Cardiac muscle cell (in vitro differentiated cells and primary cell): ENCODE measurements at places on chromosomes 7 and 10.

DNA sequence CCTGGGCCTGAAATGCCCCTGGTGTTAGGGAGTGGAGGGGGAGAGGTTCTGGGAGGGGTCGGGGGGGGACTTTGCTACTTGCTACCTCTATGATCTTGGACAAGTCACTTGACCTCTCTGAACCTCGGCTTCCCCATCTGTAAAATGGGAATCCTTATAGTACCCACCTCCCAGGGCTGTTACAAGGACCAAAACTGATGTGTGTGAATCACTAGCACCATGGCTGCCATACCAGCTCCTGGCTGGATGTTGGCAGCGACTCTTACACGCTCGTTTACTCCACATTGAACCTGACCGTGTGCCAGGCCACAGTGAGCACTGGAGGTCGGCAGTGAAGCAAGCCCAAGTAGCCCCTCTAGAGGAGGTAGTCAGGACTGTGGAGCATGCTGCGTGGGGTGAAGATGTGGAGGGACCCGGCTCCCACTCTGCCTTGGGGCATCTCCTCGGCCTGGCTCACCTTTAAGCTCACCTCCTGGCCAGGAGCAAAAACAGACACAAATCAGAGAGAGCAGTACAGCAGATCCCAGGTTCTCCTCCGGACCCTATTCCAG, 28.9 kb downstream of the PPIF start:
- DNase-seq, result no peak

GRCh38 chr7:601595-602340, 82.1 kb upstream of the PDGFA start:
- no peak for DNase-seq

- DNase-seq, result no peak
Observed at GRCh38 chr10:85598646-85599045, 767.9 kb downstream of the GRID1 start.

DNA sequence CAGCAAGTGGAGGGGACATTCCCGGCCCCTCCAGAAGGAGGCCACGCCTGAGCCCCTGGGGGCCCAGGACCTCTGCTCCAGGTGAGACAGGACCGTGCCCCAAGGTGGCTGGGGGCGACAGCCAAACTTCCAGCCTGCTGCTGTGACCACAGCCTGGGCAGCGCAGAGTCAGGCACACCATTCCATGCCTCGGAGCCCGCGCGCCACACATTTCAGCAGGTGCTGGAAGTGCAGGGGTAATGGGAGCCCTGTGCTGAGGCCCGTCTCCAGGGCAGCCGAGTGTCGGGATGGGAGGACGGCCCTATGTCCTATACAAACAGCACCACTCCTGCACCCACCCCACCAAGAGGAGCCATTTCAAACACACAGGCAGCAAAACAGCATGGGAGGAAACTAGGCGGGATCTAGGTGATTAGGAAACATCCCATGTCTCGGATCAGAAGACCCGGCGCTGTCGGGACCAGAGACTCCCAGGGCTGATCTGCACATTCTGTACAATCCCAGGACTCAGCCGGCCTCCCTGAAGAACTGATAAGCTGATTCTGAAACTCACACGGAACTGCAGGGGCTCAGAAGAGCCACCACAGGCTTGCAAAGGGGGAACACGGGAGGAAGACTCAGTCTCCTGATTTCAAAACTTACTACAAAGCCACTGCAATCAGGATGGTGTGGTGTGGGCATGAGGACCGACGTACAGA, 272.3 kb downstream of the ELFN1 start:
- DNase-seq, result no peak

DNA sequence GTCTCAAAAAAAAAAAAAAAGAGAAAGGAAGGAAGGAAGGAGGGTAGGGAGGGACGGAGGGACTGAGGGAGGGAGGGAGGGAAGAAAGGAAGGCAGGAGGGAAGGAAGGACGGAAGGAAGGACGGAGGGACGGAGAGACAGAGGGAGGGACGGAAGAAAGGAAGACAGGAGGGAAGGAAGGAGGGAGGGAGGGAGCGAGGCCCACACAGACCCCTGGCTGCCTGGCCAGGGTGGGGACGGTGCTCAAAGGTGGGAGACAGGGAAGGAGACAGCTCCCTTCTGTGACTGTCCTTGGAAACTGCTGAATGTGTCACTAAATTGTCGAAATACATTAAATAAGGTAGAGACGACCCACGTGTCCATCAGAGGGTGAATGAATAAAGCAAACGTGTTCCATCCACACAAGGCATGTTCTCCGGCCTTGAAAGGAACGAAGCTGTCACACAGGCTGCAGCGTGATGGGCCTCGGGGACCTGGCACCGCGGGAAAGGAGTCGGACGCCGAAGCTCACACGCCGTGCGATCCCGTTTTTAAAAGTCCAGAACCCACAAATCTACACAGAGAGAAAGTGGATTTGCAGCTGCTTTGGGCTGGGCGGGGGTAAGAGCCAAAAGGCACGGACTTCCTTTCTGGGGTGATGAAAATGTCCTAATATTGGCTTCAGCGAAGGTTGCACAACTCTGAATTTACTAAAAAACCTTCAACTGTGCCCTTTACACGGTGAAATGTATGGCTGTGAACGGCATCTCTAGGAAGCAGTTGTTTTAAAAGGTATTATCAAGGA, 23.3 kb downstream of the ADAP1 start:
- no peak for DNase-seq

GRCh38 chr10:99539820-99540219, 7.1 kb downstream of the NKX2-3 start:
- no peak for DNase-seq

- no peak for DNase-seq
Observed at GRCh38 chr10:124020981-124021815, 72.2 kb downstream of the CHST15 start.

- no peak for DNase-seq
Observed at GRCh38 chr7:147711447-147711846, 879.1 kb upstream of the C7orf33 start.

GRCh38 chr7:101017064-101017777, 2.7 kb upstream of the MUC17 start:
- peak; percentile 42 for DNase-seq

DNA sequence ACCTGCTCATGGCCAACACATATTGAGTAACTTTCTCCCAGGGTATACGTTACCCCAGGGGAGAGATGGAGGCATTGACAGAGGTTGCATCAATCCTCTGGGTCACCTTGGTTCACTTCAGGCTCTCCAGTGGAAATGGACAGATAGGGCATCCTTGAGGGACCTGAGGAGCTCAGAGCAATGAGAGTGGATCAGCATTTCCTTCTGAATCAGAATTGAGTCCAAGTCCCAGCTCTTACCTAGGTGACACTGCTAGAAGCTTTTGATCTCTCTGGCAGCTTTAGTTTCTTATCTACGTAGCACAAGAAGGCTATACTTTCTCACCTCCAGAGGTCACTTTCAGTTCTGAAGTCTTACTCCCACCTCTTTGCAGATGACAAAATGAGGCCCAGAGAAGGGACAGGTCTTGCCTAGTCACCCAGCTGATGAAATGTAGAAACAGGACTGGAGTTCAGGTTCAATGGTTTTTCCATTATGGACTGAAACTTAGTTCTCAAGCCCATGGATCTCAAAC, 35.2 kb downstream of the PANK1 start:
- no peak for DNase-seq

DNA sequence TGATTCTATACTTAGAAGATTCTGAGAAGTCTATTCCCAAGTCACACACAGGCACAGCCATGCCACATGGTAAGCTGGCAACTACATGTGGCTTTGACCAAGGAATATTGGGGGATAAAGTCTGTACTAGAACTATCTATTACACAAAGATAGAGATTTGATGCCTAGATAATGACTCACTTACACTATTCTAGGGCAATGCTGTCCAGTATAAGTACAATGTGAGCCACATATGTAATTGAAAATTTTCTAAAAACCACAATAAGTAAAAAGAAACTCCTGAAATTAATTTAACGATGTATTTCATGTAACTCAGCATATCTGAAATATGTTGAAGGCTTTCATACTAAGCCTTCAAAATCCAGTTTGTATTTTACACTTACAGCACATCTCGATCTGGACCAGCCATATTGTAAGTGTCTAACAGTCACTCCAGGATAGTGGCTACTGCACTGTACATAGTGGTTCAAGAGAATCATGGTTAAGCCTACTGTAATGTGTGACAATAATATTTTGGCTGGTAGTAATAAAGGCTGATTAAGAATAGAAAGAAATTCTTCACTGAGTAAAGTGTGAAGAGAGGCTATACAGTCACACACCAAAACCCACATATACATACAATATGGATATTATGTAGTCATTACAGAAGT, 62.8 kb downstream of the RTKN2 start:
- DNase-seq, result no peak

GRCh38 chr10:22713853-22714478, 412 bp downstream of the PIP4K2A start:
- DNase-seq, result peak; percentile 38

DNA sequence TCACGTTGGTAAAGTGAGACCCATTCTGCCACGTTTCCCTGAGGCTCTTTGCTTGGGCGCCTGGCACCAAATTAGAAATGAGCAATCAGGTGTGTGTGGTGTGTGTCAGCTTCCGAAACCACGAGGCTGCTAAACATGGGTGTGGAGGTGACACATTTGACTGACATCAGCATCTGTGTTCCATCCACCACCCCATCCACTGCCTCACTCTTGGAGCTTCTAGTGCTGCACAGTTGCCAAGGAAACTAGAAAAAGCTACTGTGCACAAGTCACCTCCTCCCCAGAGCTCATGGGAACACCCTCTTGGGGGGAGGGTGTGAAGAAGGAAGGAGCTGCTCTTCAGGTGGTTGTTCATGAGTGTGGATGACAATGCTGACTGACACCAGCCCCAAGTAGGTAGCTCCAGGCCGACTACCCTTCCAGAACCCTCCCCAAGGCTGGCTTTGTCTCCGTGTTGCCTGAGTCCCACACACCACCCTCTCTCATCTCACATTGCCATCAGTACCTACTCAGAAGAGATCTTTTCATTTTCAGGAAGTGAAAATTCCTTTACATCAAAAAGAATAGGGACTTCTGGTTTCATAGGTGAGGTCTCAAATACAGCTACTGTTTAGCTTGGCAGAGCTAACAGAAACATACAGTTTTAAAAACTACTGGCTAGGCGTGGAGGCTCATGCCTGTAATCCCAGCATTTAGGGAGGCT, 152.2 kb downstream of the TMEM178B start:
- no peak for DNase-seq

DNA sequence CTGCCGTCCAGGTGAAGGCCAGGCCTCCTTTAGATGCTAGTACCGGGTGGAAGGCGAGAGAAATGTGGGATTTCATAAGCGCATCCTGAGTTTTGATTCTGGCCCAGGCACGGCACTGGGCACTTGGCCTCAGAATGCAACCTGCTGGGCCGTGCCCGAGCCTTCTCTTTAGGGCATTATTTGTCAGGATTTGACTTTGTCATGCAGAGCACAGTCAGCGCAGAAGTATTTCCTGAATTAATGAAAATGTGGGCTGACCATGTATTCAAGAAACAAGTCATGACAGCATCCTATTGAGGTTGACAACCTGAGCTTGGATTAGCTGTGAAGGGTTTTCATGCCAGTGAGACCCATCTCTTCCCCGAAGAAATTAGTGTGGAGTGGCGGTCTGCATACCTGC, 34.4 kb downstream of the RCC1L start:
- DNase-seq, result no peak

DNA sequence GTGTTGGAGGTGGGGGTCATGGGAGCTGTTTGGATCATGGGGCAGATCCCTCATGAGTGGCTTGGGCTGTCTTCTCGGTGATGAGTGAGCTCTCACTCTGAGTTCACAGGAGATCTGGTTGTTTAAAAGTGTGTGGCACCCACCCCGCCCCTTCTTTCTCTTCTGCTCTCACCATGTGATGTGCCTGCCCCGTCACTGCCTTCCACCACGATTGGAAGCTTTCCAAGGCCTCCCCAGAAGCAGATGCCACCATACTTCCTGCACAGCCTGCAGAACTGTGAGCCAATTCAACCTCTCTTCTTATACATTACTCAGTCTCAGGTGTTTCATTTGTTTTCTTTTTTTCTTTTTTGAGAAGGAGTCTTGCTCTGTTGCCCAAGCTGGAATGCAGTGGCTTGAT, 170.0 kb downstream of the PTPN20 start:
- DNase-seq, result no peak

DNA sequence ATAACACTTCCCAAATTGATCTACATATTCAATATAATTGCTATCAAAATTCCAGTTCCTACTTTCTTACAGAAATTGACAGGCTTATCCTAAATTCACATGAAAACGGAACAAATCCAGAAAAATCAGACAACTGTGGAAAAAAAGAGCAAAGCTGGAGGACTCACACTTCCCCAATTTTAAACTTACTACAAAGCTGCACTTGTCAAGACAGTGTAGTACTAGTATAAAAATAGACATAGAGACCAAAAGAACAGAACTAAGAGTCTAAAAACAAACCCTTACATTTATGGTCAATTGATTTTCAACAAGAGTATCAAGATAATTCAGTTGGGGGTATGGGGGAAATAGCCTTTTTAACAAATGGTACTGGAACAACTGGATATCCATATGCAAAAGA, 27.5 kb downstream of the LMBR1 start:
- no peak for DNase-seq

DNA sequence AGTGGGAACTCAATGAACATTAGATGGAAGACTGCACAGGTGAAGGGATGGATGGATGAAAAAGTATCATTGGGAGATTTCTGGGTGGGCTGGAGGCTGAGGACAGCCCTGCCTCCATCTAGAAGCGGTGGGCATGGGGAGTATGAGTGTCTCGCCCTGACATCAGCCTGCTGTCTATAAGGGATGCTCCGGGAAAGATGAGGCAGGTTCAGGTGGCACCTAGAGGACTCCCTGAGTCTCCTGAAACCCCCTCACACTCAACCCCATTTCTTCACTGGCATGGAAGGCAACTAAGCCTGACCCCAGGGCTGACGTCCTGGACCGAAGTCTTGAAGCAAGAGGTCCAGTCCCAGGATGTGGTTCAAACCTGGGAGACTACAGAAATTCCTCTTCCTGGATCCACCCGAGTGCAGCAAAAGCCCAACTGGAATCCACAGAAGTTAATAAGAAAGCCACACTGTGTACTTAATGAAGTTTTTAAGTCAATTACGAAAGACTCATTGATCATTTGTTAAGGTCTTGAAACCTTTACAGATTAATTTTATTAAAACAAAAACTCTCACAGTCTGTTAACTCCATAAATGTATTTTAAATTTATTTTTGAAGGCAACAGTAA, 238.8 kb downstream of the EMX2 start:
- no peak for DNase-seq

DNA sequence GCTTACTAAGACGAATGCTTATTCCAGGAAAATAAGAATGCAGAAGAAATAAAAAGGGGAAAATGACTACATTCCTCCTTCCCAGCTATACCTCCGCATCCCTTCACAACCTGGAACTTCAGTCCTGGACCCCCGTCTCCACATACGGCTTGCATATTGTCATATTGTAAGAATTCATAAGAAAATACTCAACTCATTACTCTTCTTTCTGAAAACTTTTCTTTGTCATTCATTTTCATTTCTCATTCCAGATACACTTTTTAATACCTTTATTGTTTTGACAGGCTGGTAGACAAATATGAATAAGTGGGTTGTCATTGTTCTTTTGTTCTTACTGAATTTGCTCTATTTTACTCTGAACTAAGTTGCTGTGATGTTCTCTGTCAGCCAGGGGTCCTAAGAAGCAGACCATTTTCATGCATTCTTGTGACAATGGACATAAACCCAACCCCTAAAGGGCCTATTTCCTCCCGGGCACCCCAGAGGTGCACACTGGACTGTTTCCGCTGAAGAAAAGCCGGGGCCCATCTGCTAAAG, 23.3 kb upstream of the SFTPA2 start:
- DNase-seq, result no peak
